ENCODE measurements at places on chromosomes 3 and 15.

GRCh38 chr3:81485444-81485865, 276.0 kb downstream of the GBE1 start:
- DNase-seq = peak; percentile 29

- no peak for DNase-seq
Measured at GRCh38 chr3:172096881-172097420, 57.6 kb downstream of the FNDC3B start.

GRCh38 chr3:138023754-138024153, 13.8 kb downstream of the CLDN18 start:
- DNase-seq = no peak

- no peak for DNase-seq
Measured at GRCh38 chr15:77759896-77760592, 127.3 kb upstream of the LINGO1 start.

- no peak for DNase-seq
Measured at GRCh38 chr3:138289701-138290100, 40.0 kb downstream of the NME9 start.

- DNase-seq = peak; percentile 36
Measured at GRCh38 chr3:167110901-167111300, 269.2 kb downstream of the ZBBX start.

GRCh38 chr3:177713928-177714900, 516.9 kb upstream of the TBL1XR1 start:
- DNase-seq = no peak

GRCh38 chr15:85542895-85543331, 162.5 kb downstream of the AKAP13 start:
- DNase-seq = peak; percentile 24

DNA sequence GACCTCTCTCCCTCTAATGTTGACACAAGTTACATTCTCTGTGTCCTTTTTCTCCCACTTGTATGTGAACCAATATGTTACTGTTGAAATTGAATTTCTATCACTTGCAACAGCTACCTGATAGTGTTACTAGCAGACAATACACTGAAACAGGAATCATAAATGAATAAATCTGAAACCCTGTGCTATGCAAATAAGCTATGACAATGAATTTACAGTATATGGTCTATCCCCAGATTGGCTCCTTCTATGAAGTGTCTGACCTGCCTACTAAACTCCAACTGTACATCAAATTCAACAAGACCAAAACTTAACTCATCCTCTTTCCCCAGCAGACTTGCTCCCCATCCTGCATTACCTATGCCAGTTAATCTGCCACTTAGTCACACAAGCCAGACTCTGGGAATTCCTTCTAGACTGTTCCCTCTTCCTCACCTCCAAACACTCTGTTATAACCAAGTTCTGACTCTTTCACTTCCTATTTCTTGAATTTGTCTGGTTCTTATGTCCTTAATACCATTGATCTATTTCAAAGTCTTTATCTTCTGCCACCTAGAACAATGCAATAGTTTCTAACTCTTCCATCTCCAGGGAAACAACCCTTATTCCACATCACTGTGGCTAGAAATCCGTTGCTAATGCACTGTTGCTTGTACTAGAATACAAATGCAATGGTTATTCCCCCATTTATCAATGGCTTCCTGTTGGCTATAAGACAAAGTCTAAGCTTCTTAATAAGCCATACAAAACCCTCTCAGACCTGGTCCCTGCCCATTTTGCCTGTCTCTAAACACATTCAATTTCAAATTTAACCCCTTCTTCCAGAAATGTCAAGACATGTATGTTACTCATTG, 13.4 kb upstream of the ZNF639 start:
- DNase-seq = no peak

GRCh38 chr15:59352683-59353082, 20.0 kb downstream of the MYO1E start:
- no peak for DNase-seq

GRCh38 chr15:55829826-55830225, 86.9 kb upstream of the PRTG start:
- no peak for DNase-seq

DNA sequence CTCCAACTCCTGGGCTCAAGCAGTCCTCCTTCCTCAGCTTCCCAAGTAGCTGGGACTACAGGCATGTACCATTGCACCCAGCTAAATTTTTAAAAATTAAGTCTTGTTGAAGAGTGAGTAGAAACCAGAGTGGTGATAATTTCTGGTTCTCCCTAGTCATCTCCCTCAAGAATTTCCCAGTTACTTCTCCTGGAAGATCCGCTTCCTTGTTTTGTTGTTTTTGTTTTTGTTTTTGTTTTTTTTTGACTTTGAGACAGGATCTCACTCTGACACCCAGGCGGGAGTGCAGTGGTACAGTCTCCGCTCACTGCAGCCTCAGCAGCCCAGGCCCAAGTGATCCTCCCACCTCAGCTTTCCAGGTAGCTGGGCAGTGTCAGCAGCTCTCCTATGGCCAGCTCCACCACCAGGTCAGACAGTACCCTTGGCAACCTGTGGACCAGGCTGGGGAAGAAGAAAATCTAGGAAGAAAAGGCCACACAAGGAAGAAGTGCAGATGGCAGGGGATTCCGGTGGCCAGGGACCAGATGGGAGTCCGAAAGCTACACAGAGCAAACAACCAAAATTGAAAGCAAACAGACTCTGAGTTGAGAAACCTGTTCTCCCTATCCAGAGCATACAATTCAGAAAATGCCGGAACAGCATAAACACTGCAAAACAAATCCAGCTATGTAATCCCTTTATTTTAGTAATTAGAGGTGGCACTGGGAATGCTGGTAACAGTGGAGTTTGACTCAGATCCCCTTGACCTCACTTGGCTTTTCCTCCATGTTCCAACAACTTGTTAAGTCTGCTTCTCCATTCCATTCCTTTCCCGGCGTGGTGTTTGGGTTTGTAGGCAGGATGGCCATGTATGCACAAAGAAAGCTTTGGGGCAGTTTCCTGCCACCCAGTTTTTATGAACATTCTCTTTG, 266.6 kb upstream of the CTDSPL start:
- DNase-seq = no peak

DNA sequence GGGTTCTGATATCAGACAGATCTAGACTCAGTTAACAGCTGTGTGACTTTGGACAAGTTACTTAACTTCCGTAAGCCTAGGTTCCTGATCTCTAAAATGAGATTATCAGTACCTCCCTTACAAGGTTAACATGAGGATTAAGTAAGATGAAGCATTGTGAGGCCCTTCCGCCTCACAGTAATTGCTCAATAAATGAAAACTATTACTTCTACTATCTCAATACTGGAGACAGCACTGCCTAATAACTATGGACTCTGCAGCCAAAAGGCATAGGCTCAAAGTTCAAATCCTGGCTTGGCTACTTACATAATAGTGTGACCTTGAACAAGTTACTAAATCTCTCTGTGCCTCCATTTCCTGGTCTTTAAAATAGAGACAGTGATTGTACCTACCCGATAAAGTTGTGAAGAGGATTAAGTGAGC, 82.0 kb upstream of the ATP11B start:
- DNase-seq = no peak

DNA sequence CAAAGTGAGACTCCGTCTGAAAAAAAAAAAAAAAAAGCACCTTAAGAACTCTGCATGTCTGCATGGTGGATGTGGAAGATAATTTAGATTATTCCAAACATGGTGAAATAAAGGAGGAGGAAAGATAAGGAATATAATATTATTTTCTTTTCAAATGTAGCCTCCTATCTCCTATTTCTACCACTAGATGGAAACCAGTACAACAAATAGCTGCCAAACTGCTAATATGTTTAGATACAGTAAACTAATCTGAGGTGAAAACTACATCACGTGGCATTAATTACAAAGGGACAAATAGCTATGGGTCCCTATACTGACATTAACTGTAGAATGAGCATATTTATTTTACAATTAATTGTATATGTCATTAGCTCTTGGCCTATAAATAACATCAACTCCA, 197.8 kb downstream of the TBC1D5 start:
- DNase-seq = no peak

- DNase-seq = no peak
Measured at GRCh38 chr15:29674661-29675533, 147.4 kb downstream of the TJP1 start.

DNA sequence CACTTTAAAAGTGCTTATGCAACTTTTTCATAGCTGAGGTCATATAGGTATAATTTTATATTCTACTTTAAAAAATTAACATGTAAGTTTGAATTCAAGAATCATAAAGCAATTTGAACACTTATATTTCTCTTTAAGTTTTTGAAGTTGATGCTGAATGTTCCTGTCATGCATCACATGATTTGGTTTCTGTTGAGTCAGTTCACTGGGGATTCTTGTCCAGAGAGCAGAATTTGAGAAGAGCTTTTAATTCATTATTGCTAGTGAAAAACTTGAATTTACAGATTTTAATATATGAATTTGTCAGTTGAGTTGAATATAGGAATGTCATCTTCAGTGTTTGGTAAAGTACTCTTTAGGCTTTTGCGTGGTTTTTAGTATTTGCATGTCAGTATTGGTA, 7.9 kb downstream of the SLC25A26 start:
- no peak for DNase-seq

DNA sequence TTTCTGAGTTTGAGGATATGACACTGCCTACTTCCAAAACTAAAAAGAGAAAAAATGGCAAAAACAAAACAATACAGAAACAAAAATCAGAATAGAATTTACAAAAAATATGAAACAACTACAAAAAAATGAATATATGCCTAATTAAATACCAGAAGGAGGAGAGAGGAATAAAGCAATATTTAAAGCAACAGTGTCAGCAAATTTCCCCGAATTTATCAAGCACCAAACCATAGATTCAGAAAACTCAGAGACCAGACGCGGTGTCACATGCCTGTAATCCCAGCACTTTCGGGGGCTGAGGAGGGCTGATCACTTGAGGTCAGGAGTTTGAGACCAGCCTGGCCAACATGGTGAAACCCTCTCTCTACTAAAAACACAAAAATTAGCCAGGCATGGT, 1360.9 kb downstream of the SI start:
- no peak for DNase-seq

DNA sequence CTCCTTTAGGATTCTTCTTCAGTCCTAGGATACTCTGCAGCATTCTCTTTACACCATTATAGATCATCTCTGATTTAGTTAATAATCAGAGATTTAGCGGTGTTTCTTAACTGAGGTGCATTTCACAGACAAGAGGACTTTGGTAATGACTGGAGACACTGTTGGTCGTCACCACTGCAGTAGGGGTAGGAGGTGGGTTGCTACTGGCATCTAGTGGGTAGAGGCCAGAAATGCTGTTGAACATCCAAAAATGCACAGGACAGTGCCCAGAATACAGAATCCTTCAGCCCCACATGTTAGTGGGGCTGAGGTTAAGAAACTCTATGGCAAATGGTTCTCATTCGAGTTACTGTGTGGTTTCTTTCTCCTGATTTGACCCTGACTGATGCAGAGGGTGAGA, 80.4 kb upstream of the LMCD1 start:
- DNase-seq = no peak

- DNase-seq = no peak
Measured at GRCh38 chr3:58474967-58475578, 16.8 kb upstream of the KCTD6 start.

- peak; percentile 33 for DNase-seq
Measured at GRCh38 chr15:41936649-41937567, 35.4 kb downstream of the EHD4 start.

GRCh38 chr15:32828507-32829186, 110.8 kb downstream of the GREM1 start:
- no peak for DNase-seq

DNA sequence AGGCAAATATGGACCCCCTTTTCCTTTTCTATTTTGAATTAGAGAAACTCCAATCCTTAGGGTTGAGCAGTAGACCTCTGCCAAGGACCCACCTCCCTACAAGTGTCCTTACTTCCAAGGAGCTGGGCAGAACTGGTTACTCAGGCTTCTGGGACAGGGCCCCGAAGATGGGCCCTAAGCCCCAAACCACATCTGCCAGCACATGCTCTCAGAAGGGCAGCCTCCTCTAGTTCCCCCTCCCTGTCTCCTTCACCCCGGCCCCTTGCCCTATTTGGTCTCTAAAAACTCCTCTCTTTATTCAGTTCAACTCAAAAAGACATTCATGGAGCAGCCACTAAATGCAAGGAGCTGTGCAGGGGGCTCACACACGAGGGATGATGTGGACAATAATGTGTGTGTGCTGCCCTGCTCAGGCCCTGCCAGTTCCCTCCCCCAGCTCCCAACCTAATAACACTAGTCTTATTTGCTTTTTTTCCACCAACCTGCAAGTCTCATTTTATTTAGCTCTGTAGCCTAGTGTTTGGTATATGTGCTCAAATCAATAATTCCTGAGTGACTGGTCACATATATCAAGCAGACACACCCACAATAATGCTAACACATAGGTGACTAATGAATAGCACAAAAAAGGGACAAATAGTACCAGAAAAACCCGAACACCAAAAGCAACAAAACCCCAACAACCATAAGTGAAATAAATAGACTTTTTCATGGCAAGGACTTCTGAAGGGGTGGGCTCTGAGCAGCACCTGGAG, 12.2 kb downstream of the ZDHHC3 start:
- DNase-seq = no peak

DNA sequence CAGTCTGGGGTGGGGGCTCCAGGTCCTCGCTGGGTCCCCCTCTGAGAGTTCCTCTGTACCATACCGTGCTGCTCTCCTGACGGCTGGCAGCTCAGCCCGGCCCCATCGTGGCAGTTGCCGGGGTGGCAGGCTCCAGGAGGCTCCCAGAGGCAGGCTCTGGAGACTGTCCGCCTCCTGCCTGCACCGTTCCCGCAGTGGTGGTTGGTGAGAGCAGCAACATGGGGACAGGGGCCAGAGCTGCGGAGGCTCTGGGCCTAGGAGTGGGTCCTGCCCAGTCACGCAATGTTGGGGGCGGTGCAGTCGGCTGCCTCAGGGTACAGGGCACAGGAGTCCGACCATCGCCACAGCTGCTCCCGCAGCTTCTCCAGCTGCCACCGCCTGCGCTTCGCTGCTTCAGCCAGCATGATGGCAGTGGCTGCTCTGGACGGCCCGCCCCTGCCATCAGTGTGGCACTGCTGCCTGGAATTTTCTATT, 492.7 kb downstream of the AGBL1 start:
- DNase-seq = no peak

DNA sequence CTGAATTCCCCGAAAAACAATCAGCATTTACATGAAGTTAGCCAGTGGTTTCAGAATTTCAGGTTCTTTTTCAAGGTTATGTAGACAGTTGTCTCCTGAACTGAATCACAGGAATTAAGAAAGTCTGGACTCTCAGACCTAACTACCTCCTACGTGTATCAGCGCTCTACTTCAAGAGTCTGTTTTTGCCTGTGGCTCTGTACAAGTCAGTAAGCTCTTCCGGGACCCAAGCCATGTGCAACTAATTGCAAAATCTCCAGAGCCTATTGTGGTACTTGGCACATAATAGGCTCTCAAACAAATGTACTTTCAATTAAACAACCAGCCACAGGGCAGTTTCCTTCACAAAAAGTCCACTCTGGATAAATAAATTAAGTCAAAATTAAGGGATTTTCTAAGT, 414.2 kb downstream of the PDCD6IP start:
- no peak for DNase-seq

DNA sequence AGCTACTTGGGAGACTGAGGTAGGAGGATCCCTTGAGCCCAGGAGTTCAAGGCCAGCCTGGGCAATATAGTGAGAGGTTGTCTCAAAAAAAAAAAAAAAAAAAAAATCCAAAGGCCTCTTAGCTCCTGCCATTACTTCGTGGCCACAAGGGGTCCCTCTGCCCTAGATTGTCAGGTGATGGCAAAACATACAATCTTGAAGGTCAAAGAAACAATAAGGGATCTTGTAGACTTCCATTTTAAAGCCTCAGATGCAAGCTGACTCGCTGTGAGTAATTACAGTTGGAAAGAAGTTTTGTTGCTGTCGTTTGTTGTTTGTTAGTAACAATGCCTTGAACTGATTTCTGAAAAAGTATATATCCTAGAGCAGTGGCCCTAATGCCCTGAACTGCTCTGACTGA, 55.9 kb upstream of the PLCL2 start:
- DNase-seq = peak; percentile 32
